NCI-H1092 (cell line): ENCODE measurements at places on chromosomes 2 and 18.

GRCh38 chr2:174593574-174594203, 3.9 kb downstream of the WIPF1 start:
- no peak for DNase-seq

DNA sequence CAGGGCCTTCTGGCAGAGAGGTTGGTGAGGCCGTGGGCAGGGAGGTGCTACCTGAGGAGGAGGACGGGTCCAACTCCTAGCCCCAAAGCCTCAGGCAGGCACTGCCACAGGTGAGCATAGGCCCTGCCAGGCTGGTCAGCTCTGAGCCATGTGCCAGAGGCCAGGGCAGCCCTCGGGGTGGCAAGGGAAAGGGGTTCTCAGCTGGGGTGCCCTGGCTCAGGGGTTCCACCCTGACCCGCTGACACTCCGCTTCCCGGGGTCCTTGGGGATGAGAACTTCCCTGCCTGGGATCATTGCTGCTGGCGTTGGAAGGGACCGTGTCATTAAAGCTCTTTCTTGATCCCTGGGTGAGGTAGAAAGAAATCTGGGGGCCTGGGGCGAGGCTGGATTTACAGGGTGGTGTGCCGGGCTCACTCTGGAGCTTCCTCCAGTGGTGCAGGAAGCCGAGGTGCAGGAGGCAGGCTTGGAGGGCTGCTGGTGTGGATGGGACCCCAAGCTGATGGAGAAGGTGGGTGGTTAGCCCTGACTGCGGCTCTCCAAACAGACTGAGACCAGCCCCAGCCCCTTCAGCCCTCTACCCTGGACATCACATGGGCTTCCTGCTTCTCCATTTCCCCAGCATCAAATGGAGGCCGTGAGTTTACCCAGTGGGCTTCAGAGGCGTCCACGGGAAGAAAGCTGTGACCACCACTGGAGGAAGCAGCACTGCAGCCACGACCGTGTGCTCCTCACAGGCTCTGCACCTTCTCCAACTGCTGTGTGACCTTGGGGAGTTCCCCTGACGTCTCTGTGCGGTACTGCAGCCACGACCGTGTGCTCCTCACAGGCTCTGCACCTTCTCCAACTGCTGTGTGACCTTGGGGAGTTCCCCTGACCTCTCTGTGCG, 295.2 kb downstream of the NDUFA10 start:
- DNase-seq, result no peak

DNA sequence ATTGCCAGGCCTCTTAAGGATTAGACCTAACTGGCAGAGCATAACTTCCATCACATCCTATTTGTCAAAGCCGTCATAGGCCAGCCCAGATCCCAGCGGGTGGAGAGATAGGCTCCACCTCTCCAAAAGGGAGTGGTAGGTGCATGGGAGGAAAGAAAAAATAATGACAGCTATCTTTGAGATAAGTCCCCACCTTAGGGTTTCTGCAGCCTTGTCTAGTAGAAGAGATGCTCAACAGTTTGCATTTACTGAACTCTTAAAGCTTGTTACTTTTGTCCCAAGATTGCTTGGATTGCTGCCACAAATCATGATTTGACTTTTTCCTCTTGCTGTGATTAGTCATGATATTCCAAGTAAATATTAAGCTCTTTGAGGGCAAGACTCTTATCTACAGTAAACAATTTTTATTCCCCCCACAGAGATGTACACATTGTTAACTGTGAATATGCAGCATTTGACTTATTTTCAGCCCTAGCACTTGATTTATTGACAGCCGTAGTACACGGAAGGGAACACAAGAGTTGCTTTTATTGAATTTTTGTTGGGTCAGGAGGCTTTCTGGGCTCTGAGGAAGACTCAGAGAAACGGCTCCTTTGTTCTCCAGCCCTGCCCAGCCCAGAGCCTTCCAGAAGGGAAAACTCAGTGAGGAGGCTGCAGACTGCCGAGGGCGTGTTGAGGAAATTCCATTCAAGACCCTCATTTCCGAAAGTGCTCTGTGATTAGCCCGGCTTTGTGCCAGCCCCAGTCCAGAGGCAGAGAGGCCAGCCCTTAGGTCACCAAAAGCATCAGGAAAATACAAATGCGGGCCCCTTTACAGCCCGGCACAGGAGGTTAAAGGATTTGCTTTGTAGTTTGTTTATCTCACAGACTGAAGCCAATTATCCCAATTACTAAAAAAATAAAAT, 75.5 kb upstream of the ZNF532 start:
- no peak for DNase-seq

- no peak for DNase-seq
These were observed 79.5 kb upstream of the GPC1 start for GRCh38 chr2:240355962-240356361.

- DNase-seq, result no peak
These were observed 709 bp downstream of the PTPN2 start for GRCh38 chr18:12883372-12883683.

GRCh38 chr18:35026407-35027061, 14.7 kb upstream of the MAPRE2 start:
- DNase-seq, result no peak

DNA sequence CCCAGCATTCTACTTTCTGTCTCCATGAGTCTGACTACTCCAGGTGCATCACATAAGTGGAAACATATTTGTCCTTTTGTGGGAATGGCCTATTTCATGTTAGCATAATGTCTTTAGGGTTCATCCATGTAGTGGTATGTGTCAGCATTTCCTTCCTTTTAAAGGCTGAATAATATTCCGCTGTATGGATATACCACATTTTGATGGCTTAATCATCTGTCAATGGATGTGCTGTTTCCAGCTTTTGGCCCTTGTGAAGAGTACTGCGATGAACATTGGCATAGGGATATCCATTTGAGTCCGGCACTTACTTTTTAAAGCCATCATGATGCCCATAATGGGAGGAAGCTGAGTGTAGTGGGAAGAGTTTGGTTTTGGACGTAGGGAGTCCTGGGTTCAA, 6.4 kb upstream of the ITGB6 start:
- no peak for DNase-seq

GRCh38 chr2:85694052-85695025, at the start of gene GNLY:
GNLY (plus strand) TSS chr2:85694358; CDS start chr2:85694419, 61 bp downstream.
- DNase-seq, result no peak

DNA sequence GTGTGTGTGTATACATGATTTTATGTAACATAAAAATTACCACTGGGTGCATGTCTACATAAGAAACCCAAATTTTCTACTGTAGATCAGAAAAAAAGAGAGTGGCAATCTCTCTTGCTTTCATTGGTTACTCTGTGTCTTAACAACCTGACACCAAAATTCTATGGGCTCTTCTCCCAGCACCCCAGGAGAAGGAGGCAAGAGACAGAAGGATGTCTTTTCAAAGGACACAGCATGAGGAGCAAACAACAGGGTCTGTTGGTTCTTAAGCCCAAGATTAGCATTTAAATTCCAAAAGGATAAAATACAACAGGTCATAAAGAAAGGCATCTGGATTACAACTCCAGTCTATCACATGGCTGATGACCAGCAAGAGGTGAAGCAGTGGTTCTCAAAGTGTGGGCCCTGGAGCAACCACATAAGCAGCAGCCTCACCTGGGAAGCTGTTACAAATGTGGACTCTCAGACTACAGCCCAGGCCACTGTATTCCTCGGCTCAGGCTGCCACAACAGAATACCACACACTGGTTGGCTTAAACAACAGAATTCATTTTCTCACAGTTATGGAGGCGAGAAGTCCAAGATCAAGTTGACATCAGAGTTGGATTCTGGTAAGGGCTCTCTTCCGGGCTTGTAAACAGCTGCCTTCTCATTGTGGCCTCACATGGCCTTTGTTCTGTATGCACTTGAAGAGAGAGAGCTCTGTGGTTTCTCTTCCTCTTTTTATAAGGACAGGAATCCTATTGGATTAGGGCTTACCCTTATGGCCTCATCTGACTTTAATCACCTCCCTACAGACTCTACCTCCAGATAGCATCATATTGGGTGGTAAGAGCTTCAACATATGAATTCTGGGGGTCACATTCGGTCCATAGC, 79.8 kb upstream of the RNF152 start:
- no peak for DNase-seq

- no peak for DNase-seq
These were observed 201.5 kb upstream of the ZSWIM2 start for GRCh38 chr2:187050409-187050998.
